ENCODE measurements at places on chromosomes 2 and 18.

DNA sequence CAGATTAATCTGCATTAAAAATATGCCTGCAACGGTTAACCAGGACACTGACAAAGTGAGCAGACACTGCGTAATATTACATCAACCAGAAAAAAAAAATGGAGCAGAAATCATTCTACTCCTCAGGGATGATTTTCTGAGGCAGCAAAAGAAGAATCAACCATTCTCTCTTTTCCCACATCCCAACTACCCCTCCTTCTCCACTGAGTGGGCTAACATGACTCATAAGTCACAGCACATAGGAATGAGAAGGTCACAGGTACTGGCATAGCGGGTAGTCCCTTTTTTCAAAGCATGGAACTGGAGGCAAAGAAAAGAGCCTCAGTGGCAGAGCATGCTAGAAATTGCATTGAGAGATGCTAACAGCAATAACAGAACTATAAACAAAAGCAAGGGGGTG lies 54.3 kb upstream of the TSPYL6 start:
- no peak overlapping the region for H3K4me3 ChIP-seq
- no peaks in the 10 kb centered on the region for H3K4me1 ChIP-seq
- no peak overlapping the region for H3K27ac ChIP-seq
- no peaks in the 10 kb centered on the region for H3K27me3 ChIP-seq

DNA sequence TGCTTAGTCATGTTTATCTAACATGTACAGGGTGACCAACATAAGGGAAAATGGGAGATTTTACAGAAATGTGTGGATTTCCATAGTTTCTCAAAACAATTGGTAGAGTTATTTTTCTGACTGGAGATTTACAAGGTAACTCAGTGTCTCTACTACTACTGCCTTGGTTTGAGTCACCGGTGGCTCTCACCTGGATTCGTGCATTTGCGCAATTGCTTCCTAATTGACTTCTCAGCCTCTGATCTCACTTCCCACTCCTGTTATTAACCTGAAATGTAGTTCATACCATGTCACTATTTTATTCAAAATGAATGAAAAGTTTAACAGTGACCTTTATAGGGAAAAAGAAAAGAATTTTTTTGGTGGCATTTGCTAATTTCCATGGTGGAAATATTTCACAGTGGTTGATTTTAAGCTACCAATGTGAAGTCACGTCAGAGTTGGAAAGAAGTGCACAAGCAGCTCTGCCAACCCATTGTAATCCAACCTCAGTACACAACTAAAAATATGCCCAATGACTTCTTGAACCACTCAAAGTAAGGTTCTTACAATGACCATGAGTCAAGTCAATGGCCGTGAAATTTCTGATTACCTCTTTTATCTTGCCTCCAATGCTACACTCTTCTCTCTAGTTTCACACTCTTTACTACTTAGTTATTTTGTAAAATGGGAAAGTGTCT lies 94.0 kb downstream of the NYAP2 start:
- no peak overlapping the region for H3K27ac ChIP-seq
- no peak for DNase-seq
- no peaks in the 10 kb centered on the region for H3K4me1 ChIP-seq
- H3K4me3 ChIP-seq: no peak overlapping the region

DNA sequence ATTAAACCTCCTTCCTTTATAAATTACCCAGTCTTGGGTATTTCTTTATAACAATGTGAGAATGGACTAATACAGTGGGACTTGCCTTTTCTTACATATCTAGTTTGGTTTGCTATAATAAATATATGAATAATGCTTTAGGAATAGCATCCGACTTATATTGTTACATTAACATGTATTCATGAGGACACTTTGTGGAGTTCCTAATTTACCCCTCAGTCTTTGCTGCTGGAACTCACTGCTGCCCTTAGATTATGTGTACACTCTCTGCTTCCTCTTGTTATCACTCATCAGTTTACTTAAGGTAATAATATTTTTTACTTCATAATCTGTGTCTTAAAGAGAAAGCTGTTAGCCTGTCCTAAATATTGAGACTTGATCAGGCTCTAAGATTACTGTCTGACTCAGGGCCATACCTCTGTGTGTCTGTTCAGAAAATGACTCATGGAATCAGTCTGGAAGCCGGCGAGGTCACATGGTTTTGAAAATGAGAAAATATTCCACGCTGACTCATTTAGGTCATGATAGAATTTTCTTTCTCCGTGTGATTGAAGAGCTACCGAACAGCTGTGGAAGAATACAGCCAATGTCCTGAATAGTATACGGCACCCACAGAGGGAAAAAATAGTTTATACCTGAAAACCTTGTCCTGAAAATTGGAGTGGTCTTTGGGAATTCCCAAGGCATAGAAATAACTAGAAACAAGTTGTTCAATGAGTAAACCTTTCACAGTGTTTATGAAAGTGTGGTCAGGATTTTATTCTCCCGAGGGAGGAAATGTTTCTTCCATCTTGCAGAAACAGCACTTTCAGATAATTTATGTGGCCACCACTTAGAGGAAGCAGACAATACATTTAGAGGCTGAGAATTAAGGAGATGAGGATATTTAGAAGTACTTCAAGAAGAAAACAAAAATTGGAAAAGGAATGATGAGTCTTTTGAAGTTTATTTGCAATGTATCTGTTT lies 156.4 kb downstream of the DSEL start:
- peak overlapping the region; percentile 72 for H3K27ac ChIP-seq
- H3K27me3 ChIP-seq: no peaks in the 10 kb centered on the region
- H3K4me3 ChIP-seq: peak overlapping the region; percentile 4
- peak; percentile 77 for DNase-seq
- H3K36me3 ChIP-seq: no peaks in the 10 kb centered on the region

DNA sequence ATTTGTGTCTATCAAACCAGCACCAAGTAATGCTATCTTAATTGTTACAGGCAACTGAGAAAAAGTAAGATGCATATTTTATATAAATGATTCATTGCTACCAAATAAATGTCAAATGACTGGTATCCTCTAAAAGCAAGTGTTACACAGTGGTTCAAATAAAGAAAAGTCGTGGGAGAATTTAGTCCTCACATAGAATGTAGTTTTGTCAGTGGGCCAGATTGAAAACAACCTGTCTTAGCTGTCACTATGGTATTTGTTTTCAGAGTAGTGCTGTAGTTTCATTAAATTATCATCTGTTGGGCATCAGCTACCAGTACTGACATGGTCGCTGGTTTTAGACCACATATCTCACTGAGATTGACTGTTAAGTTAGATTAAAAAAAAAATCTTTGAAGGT lies 10.2 kb upstream of the EIF2AK3 start:
- H3K36me3 ChIP-seq: no peaks in the 10 kb centered on the region
- H3K4me3 ChIP-seq: no peak overlapping the region
- no peak for DNase-seq
- no peaks in the 10 kb centered on the region for H3K4me1 ChIP-seq
- H3K27me3 ChIP-seq: no peaks in the 10 kb centered on the region

DNA sequence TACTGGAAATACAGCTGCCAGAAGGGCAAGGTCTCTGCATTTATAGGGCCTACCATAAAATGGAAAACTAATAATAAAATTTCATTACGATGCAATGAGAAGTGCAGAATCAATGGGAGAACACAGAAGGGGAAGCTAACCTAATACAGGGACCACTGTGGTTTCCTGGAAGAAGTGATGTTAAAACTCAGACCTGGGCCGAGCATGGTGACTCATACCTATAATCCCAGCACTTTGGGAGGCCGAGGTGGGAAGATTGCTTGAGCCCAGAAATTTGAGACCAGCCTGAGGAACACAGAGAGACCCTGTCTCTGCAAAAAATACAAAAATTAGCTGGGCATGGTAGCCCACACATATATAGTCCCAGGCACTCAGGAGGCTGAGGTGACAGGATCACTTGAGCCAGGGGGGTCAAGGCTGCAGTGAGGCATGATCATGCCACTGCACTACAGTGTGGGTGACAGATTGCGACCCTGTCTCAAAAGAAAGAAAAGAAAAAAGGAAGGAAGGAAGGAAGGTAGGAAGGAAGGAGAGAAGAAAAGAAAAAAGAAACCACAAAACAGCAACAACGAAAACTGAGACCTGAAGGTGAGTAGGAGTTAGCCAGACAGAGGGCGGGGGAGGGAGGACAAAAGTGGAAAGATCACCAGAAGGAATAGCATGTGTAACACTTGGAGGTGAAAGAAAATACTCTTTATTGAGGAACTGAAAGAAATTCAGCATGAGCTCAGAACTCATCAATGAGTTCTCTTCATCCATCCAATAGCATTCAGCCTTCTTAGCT lies 58.3 kb upstream of the DTNA start:
- peaks cover 63% of the 10 kb centered on the region for H3K4me1 ChIP-seq
- no peak overlapping the region for H3K4me3 ChIP-seq
- H3K36me3 ChIP-seq: no peaks in the 10 kb centered on the region
- peak overlapping the region; percentile 85 for H3K27ac ChIP-seq
- DNase-seq: peak; percentile 31

GRCh38 chr2:191312163-191312562 lies 67.0 kb downstream of the MYO1B start:
- H3K27me3 ChIP-seq: no peaks in the 10 kb centered on the region
- no peak for DNase-seq
- H3K4me3 ChIP-seq: no peak overlapping the region
- no peak overlapping the region for H3K27ac ChIP-seq

DNA sequence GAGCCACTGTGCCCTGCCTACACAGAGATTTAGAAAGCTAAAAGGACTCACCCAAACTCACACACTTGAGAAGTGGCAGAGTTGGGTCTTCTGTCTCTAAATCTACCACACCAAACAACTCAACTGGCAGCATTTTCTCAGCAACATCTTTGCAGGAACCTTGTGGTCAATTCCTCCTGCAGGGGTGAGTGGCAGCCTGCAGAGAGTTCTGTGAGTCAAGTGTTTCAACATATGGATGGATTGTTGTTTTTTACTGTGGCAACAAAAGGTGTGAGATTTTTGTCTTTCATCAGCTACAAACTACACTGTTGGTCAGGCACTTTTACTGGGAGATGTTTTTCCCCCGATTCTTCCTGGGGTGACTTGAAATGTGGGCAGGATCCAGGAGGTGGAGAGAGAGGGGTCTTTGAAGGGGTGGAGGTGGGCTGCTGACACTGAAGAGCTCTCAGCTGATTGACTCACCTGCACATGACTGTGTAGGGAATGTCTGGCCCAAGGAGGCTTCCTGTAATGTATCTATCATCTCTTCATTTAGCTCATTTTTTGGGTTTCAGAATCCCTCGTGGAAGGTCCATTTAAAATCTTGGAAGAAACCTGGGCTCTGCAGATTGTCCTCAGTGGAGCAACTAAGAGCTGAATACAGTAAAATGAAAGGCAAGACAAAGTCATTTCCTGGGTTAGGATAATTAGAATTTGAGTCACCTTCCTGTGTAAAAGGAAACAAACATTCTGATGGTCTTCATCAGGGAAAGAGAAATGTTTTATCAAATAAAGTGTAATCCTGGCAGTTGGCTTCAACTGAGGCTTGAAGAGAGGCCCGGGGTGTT lies 98.6 kb downstream of the MSH2 start:
- H3K27ac ChIP-seq: no peak overlapping the region
- no peak overlapping the region for H3K4me3 ChIP-seq
- no peaks in the 10 kb centered on the region for H3K27me3 ChIP-seq
- H3K4me1 ChIP-seq: no peaks in the 10 kb centered on the region
- no peaks in the 10 kb centered on the region for H3K36me3 ChIP-seq

GRCh38 chr2:36659872-36660312 lies 36.6 kb upstream of the VIT start:
- no peaks in the 10 kb centered on the region for H3K36me3 ChIP-seq
- no peak overlapping the region for H3K4me3 ChIP-seq
- no peaks in the 10 kb centered on the region for H3K27me3 ChIP-seq
- peak; percentile 39 for DNase-seq
- peaks cover 32% of the 10 kb centered on the region for H3K4me1 ChIP-seq
- peak overlapping the region; percentile 67 for H3K27ac ChIP-seq

- H3K36me3 ChIP-seq: no peaks in the 10 kb centered on the region
- peak overlapping the region; percentile 43 for H3K27ac ChIP-seq
- no peaks in the 10 kb centered on the region for H3K27me3 ChIP-seq
- DNase-seq: no peak
- H3K4me3 ChIP-seq: no peak overlapping the region
Observed at GRCh38 chr2:190636361-190636760, 12.5 kb upstream of the NAB1 start.

GRCh38 chr18:27239669-27240068 lies 54.6 kb upstream of the CHST9 start:
- no peak overlapping the region for H3K27ac ChIP-seq
- no peaks in the 10 kb centered on the region for H3K27me3 ChIP-seq
- H3K4me3 ChIP-seq: no peak overlapping the region
- H3K4me1 ChIP-seq: no peaks in the 10 kb centered on the region
- DNase-seq: no peak
- no peaks in the 10 kb centered on the region for H3K36me3 ChIP-seq

DNA sequence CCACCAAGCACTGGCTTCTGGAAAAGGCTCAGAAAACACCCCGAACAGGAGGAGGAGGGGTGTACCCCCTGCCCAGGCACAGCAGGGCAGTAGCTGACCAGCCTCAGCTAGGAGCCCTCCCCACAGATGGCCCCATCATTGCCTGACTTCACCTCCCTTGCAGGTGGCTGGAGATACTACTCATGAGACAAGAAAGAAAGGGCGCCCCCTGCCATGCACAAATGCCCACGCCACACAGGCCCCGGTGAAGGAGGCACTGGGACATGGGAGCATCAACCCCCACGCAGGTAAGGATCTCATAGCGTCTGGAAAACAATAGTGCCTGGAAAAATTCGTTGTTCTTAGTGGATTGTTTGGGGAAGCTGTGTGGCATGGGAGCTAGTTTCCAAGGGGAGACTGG lies 240.6 kb downstream of the TFCP2L1 start:
- H3K27me3 ChIP-seq: no peaks in the 10 kb centered on the region
- H3K4me3 ChIP-seq: no peak overlapping the region
- H3K27ac ChIP-seq: no peak overlapping the region

DNA sequence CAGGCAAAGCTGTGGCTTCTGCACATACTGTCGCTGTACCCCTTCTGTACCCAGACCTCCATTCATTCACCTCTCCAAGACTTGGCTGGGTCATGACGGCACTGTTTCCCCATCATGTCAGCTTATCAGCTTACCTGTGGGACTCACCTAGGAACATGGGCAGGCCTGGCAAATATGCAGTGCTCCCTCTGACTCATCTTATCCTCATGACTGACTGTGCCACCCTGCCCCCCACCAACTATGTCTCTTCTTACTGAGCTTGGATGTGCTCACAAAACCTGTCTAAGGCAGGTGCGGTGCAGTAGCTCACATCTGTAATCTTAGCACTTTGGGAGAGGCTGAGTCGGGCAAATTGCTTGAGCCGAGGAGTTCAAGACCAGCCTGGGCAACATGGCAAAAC lies 152.4 kb downstream of the MGAT5 start:
- H3K36me3 ChIP-seq: no peaks in the 10 kb centered on the region
- H3K27me3 ChIP-seq: no peaks in the 10 kb centered on the region
- DNase-seq: no peak

DNA sequence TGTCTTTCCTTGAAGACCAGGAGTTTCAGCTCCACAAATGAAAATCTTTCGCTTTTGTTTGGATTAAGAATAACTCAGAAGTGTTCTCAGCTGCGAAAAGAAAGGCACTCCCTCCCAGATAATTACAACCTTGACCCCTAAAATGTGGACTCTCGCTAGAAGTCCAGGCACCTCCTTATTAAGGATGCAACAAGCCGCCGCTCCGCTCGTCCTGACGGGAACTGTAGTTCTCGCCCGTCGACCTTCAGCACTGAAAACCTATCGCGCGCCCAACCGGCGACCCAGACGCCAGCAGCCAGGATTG lies 559 bp downstream of the IMMT start:
- DNase-seq: peak; percentile 98
- no peaks in the 10 kb centered on the region for H3K36me3 ChIP-seq
